ENCODE measurements at places on chromosomes 5 and 9.
A peak's percentile ranks its signal among the peaks of the same experiment; 100 is the strongest.

- no peak for DNase-seq
Observed at GRCh38 chr9:91720313-91720712, 229.7 kb downstream of the ROR2 start.

DNA sequence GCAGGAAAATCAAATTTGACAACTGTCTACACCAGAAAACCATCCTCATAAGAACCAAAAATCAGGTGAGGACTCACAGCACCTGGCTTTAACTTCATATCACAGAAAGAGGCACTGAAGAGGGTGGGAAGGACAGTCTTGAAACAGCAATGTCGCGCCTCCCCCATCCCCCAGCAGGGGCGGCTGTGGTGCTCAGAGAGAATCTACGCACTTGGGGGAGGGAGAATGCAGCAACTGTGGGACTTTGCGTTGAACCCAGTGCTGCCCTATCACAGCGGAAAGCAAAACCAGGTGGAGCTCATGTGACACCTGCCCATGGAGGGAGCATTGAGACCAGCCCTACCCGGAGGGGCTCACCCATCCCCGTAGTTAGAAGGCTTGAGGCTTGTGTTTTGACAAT is 191.8 kb downstream of the MSX2 start:
- no peak for DNase-seq

GRCh38 chr9:36046923-36047322 is 10.2 kb downstream of the RECK start:
- DNase-seq = no peak

GRCh38 chr9:115202960-115203751 is 85.2 kb upstream of the TNC start:
- DNase-seq = no peak

GRCh38 chr5:36206913-36207312 is 34.8 kb downstream of the NADK2 start:
- DNase-seq = peak; percentile 17

DNA sequence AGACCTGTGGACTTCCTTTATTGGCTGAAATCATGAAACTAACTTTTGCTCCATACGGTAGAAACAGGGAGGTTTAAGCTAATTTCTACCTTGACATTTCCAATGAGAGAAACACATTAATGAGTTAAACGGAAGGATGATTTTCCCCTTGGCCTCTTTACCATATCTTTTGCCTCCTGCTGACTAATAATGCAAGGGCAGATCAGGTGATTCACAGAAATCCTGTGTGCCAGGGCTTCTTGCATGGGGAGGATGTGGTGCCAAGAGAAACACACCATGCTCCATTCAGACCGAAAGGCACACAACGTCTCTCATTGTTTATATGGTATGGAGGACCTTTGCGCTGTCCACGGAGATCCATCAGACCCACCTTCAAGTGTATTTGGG is 17.4 kb upstream of the PRLR start:
- DNase-seq = no peak
